ENCODE measurements at places on chromosomes 1 and 21.

- no peak for DNase-seq
These were observed 459.5 kb upstream of the CXADR start for GRCh38 chr21:17053321-17053720.

DNA sequence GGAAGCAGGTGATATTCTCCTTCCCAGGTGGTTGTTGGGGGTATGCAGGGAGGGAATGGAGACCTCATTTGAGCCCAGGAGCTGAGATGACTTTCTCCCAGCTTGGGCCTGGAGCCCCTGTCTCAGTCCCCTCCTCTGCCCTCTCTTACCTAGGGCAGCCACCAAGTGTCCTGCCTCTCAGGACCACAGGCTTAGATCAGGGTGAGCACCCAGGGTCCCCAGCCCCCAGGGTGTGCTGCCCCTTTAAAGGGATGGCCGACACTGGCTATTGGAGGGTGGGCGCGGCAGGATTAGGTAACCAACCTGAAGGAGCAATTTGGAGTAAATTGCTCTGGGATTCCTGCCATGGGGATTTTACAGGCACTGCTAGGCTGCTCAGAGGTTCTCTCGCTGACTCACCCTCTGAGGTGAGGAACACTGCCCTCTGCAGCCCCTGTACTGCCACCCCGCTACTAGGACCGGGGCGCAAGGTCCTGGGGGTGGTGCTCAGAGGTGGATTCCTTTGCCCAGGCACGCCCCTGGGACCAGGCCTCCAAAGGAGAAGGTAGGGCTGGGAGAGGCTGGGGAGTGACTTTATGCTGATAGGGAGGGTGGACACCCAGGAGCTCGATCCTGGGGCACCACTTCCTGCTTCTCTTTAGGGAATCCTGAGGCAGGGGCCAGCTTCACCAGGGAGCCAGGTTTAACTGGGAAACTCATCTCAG lies 1.5 kb downstream of the RPS6KA1 start:
- DNase-seq = no peak

DNA sequence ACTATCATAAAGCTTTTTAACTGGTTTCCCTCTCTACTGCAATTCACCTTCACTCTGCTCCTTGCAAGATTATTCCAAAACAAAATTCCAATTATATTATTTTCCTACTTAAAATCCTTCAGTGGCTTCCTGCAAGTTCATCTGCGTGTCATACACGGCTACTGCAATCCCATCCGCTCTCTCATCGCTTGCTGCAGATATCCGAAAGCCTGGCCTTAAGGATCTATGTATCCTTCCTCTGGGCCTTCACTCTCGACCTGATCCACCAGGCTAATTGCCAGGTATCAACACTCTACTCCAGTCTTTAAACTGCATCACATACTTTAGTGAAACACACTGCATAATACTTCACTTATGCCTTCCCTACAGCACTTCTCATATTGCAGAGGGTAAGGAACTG lies 44.0 kb downstream of the VAV3 start:
- no peak for DNase-seq

DNA sequence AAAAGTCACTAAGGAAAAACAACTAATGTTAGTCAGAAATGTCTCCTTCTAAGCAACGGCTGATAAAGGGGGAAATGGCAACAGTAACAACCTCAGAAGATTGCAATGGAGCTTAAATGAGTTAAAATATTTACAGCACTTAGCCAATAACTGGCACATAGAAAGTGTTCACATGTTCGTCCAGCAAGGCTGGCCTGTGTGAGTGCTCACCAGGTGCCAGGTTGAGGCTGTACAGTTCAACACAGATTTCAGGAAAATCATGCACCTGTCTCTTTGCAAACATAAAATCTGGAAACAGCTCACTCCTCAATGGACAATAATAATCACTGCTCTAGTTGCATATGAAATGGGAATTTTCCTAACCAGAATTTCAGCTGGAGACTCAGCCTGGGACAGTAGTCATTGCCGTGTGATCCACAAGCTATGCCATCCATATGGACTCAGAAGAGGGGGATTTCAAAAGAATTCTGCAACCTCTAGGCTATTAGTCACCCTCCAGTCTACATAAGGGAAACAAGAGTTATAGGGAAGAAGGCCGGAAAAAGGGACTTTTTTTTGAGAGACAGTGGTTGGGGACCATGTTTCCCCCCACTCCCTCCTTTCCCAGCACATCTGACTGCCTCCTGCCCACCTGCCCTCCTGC lies 68.6 kb downstream of the SYDE2 start:
- DNase-seq = no peak

DNA sequence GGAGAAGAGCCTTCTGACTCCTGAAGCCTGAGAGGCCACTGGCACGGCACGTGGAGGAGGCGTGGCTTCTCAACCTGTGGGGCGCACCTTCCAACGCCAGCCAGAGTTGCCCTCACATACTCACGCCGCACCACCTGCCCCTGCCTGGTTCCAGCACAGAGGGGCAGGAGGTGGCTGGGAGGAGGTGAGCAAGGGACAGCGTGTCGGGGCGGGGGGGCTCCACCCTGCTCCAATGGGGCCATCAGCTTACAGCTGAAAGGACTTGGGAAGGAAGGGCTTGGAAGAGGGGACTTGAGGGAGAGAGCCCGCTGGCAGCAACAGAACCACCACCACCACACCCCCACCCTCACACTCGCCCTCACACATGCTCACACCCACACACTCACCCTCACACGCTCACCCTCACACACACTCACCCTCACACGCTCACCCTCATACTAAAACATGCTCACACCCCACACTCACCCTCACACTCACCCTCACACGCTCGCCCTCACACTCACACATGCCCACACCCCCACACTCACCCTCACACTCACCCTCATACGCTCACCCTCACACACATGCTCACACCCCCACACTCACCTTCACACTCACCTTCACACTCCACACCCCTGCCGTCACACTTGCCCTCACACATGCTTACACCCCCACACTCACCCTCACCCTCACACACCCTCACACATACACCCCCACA lies 41.6 kb upstream of the EDN2 start:
- DNase-seq = no peak
